MCF 10A (cell line): ENCODE measurements at places on chromosomes 2 and 18. TPM values are rescaled to one million over a fixed set of nuclear protein-coding genes. Genes with fewer than 3 reads are reported as not detected.
A peak's percentile ranks its signal among the peaks of the same experiment; 100 is the strongest.

The MOGAT1 gene
- total RNA-seq, result not detected in 2 replicates

The GCFC2 gene
- 38.5 and 41.3 TPM in 2 replicates for total RNA-seq

The FOXD4L1 gene
- total RNA-seq, result 0.63 and 0.98 TPM in 2 replicates

The ALLC gene
- not detected in 2 replicates for total RNA-seq

The CHAC2 gene
- total RNA-seq, result 7.4 and 10.5 TPM in 2 replicates

The SLC14A1 gene
- total RNA-seq, result not detected in 2 replicates

- DNase-seq, result no peak
Observed at GRCh38 chr18:60493066-60493465, 120.5 kb upstream of the MC4R start.

DNA sequence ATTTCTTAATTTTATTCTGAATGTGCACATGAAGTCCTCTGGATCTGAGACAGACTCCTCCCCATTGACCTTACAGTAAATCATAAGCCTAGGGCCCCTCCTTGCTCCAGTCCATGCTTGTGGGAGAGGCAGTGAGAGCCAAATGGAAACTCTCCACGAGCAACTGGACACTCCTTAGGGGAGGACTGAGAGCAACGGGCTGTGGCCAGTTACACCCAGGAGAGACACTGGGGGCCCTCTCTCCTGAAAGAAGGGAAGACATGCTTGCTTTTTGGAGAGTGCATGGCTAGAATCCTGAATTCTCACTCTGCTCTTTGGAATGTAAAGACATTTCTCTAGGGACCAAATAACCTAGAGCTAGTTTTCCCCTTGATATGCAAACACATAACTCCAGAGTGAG is 49.0 kb upstream of the BIN1 start:
- peak; percentile 16 for DNase-seq

GRCh38 chr2:169775765-169776164 is 22.9 kb upstream of the SSB start:
- peak; percentile 24 for DNase-seq

GRCh38 chr2:29253026-29253425 is 137.8 kb downstream of the CLIP4 start:
- no peak for DNase-seq

- DNase-seq, result no peak
Observed at GRCh38 chr18:45173799-45174519, 441.3 kb upstream of the SLC14A2 start.

DNA sequence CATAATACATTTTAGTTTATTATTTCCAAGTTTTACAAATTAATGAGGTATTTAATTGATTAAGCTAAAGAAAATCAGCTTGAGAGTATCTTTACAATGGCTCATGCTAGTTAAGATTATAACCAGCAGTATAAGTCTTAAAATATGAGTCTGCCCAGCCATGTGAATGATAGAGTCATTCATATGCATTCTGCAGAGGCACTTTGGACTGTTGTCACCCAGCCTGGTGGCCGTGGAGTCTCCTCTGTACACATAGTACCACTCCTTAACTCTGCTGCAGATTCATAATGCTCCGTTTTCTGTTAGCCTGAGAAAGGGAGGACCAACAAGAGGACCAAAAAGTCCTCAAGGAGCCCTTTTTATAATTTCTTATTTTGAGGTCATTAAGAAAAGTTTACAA is 148.8 kb downstream of the MYO1B start:
- DNase-seq, result no peak

- no peak for DNase-seq
Observed at GRCh38 chr2:209380293-209380692, 43.6 kb upstream of the MAP2 start.

GRCh38 chr2:180222644-180223043 is 215.5 kb upstream of the CWC22 start:
- peak; percentile 95 for DNase-seq

GRCh38 chr2:200000444-200001163 is 45.2 kb downstream of the MAIP1 start:
- no peak for DNase-seq

- no peak for DNase-seq
Observed at GRCh38 chr2:8661736-8662135, 20.1 kb upstream of the ID2 start.

DNA sequence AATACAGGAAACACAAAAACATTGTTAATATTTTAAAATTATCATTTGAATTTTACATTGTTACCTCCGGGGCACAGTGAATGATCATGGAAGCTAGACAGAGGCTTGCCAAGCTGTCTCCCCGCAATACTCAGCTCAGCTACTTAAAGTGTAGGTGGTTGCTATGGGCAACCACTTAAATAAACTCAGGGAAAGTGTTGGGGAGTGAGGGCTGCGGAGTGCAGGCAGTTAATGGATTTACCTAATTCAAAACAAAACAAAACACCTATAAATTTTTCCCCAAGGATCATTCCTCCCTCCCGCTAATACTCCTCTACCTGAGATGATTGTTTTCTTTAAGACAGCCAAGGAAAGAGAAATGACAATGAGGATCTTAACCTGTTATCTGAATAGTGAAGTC is 349.5 kb downstream of the TGIF1 start:
- DNase-seq, result no peak

DNA sequence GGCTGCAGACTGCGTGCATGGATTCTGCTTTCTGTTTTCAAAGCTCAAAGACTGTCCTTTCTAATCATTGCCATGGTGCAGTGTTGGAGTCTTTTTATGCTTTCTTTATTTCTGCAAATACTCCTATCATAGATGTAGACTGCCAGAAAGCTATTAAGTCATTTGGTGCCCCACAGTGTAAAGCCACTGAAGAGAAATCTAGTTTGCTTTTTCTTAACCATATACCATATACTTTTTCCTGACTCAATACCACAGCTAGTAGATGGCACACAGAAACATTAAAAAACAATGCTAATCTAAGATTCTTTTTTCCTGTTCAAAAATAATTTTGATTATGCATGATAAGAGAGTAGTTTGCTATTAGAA is 109.9 kb upstream of the RAB27B start:
- DNase-seq, result no peak

DNA sequence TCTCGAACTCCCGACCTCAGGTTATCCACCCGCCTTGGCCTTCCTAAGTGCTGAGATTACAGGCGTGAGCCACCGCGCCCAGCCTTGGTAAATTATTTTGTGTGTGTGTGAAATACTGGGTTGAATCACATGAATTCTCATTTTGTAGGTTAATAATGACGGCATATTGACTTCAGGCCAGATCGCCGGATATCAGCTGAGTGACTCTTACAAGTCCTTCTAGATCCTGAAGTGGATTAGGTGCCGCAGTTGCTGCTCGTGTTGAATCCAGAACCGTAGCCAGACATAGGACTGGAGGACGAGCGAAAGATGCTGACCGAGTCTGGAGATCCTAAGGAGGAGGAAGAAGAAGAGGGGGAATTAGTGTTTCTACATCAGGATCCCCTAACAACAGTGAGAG is 12.2 kb upstream of the KIF3C start:
- DNase-seq, result no peak

DNA sequence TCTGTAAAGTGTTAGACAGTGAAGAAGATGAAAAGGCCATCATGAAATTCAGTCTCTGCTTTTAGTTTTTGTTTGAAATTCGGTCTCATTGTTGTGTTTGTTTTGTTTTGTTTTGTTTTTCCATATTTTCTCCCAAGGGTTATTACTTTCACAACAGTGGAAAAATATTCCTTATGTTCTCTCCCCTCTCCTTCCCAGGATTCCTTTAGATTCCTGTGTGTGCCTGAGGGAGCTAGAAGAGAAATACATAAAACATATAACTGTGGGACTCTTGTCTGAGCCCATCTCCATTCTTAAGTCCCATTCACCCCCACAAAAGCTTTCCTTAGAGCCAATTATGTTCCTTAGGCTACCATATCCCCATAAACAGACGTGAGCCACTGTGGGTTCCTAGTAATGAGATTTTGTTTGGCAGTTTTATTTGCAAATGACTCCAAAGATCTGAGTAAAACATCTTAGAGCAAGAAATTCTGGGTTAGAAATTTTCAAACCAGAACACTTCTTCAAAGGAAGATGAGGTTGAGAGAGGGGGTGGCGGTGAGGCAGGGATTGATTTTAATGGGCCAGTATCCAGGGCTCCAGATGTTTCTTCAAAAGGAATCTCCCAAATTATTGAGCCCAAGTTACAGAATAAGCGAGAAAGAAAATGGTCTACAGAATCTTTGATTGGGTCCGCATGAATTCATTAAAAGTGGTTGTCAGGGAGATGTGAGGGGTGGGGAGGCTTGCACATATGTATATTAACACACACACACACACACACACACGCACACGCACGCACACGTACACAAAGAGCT is 157.8 kb upstream of the TNP1 start:
- DNase-seq, result no peak

DNA sequence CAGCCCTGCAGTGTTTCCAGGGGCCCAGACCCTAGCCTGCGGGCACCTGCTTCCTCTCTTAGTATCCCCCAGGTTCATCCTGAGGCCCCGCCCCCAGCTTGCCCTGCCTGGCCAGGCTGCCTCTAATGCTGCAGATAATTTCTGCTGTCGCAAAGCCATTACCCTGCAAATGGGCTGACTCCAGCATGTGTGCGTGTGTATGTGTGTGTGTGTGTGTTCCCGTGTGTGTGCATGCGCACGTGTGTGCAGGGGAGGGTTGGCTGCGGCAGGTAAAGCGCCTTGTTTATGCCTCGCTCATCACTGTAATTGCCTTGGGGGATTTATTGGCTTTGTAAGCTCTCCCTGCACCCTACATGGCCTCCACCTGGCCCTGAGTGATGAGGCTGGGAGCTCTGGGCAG is 7.6 kb upstream of the PRSS56 start:
- DNase-seq, result no peak

DNA sequence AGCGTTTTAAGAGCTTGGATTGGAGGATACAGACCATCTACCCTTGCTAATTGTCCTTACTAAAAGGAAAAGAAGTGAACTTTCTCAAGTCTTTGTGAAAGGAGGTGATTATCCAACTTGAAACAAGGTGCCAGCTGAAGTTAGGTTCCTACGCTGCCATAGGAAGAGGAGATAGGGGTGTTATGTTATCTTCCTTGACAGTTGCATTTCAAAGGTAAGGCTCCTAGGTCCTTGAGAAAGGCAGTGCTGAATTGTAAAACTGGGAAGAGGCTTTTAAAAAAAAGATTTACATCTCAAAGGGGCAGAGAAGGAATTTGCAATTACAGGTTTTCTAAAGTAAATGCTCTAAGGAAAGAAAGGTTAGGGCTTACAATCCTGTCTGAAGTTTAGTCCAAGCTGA is 810.2 kb upstream of the LRATD1 start:
- DNase-seq, result no peak

DNA sequence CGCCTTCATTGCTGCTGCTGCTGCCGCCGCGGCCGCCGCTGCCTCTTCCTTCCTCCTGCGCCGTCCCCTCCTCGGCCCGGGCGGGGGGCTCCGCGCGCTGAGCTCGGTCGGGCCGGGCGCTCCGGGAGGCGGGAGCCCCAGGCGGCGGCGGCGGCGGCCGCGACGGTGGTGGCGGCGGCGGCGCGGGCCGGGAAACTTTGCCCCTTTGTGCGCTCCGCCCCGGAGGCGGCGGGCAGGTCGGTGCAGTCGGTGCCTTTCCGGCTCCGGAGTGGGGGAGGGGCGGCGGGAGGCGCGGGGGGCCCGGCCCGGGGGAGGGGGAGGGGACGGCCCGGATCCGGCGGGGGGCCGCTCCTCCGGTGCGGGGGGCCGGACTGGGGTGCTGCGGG is 205 bp downstream of the TET3 start:
- no peak for DNase-seq

DNA sequence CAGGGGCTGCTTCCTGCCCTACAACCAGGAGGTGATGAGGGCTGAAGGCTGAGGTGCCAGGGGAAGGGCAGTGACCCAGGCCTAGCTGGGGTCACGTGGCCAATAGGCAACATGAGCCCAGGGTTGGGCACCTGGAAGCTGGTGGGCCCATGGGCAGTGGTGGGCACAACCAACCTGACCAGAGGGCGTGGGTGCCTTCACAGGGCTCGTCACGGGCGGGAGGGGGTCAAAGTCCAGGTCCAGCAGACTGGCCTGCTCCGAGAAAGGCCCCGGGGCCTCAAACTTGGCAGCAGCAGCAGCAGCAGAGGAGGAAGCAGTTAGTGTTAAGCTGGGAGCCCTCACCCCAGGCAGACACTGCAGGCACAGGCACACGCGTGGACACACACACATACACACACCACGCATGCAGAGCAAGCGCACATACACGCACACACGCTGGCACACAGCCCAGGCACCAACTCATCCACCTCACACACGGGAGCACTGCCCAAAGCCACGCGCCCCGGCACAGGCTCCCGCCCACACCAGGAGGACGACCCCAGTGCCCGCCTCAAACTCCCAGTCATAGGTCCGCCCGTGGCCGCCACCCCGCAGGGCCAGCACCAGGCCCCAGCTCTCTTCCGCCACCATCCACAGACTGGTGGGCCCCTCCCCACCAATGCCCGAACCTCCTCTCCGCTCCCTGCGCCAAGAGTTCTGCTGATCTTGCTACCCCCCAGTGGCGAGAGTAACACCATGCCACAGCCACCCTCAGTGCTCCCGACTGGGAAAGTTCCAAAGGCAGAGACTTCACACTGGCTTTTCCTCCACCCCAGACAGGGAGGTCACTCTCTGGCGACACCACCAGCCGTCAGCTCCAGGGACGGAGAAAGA is 53.0 kb downstream of the BIN1 start:
- DNase-seq, result no peak

DNA sequence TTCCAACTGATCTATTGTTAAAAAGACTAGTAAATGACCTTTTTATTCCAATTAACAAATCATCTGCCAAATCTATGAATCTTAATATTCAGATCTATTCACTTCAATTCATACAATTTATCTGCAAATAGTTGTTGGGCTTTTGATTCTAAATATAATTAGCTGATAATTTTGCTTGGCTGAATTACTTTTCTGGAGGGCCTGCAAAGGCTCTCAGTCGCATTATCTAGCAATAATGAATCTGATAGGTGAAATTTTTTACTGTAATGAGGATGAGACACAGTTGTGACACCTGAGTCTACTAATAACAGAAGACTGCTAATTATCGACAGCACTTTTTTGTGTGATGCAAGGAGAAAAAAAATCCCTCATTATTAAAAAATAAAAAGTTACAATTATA is 565.1 kb downstream of the ZEB2 start:
- no peak for DNase-seq

- no peak for DNase-seq
Observed at GRCh38 chr18:71808616-71809015, 735.5 kb downstream of the CBLN2 start.
